CD4-positive, alpha-beta T cell treated with Interleukin-21 for 1 hour (primary cell): ENCODE measurements at places on chromosomes 12 and 14.

DNA sequence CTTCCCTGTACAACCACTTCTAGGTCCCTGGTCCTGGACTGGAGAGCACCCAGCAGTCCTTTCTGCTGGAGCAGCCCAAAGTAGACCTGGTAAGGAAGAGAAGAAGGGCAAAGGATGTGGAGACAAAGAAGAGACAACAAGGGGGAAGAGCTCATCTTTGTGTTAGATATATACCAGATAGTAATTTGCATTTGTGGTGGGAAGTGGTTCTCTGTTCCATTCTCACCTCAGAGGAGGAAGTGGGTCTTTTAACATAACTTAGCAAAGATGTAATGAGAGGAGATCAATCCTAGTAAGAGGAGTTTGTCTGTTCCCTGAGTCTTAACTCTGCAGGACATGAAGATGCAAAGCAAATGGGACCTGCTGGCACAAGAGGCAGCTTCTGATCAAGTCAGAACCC lies 8.0 kb downstream of the CCDC198 start:
- no peak for DNase-seq

GRCh38 chr14:96280104-96280503 lies 24.1 kb downstream of the BDKRB1 start:
- no peak for DNase-seq

GRCh38 chr12:107241411-107241810 lies 148.1 kb upstream of the CRY1 start:
- DNase-seq = no peak

- no peak for DNase-seq
Measured at GRCh38 chr14:62081012-62081612, 318.9 kb downstream of the SNAPC1 start.

DNA sequence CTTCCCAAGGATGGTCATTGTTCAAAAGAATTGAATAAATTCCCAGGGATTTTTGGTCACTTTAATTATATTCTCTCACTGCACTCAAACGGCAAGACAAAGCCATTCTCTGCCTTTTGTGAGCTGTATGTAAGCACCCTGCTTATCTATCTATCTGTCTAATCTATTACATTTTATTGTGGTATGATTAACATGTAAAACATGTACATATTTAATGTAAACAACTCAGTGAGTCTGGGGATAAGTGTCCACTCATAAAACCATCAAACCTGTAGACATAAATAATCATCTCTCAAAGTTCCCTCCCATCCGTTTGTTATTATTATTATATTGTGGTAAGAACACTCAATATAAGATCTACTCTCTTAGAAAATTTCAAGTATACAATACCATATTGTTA lies 167.1 kb downstream of the CAND1 start:
- no peak for DNase-seq

GRCh38 chr12:7319930-7320329 lies 16.1 kb downstream of the ACSM4 start:
- DNase-seq = peak; percentile 5

DNA sequence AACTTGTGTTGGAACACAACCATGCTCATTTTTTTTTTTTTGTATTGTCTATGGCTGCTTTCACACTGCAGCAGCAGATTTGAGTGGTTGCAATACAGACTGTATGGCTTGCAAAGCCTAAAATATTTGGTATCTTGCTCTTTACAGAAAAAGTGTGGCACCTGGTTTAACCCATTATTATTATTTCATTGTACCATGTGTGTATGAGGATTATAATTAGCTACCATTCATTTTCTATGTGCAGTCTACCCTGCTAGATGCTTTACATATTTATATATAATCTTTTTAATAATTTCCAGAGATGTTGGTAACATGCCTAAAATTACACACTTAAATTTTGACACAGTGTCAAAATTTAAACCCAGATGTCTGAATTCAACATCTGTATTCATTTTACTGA lies 37.7 kb downstream of the SPATS2 start:
- no peak for DNase-seq

DNA sequence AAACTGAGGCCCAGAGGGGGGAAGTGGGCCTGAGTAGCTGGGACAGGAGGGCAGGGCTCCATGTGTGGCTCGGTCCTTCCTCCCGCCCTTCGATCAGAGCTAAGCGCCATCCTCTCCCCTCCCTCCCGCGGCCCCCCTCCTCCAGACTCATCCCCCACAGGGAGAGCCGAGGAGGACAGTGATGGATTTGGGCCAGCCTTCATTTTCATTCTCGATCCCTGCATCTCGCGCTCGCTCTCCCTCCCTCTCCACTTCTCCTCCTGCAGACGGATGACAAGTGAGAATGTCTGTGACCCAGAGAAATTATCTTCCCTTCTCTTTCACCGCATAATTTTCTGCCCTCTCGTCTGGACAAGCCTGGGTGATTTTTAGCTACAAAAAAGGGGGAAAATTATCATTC lies 183.3 kb downstream of the RBM19 start:
- no peak for DNase-seq

GRCh38 chr14:72894323-72894622 lies 372 bp upstream of the DPF3 start:
- no peak for DNase-seq

- DNase-seq = peak; percentile 85
Measured at GRCh38 chr14:100065942-100066574, 836 bp downstream of the EVL start.

DNA sequence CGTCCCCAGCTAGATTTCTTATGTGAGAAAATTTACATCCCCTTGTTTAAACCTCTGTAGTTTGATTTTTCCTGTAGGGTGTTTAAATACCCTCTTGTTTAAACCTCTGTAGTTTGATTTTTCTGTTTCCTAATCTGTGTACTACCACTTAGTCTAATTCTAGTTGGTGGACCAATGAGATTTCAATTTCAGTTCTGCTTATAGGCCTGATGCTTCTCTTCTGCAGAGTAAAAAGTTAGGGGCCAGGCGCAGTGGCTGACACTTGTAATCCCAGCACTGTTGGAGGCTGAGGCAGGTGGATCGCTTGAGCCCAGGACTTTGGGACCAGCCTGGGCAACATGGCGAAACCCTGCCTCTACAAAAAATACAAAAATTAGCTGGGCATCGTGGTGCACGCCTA lies 11.5 kb downstream of the UBC start:
- DNase-seq = no peak

GRCh38 chr14:100103250-100104005 lies 38.2 kb downstream of the EVL start:
- DNase-seq = no peak

GRCh38 chr12:48022676-48023385 lies 18.6 kb upstream of the COL2A1 start:
- no peak for DNase-seq

DNA sequence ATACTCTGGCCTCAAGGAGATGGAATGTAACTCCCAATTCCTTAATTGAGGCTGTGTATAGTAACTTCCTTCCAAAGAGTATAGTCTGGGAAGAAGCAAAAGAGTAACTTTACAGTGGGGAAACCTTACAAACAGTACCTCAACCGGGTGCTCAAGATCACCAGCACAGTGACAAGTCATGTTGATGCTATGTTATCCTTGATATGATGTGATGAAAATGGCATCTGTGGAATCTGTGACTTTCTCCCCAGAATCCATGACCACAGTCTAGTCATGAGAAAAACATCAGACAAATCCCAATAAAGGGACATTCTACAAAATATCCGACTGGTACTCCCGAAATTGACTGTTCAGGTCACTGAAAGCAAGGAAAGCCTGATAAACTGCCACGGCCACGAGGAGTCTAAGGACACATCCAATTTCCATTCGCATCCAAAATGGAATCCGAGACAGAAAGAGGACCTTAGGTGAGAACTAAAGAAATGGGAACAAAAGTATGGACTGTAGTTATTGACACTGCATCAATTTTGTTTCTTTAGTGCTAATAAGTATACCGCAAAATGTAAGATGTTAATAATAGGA lies 97.3 kb upstream of the FRMD6 start:
- DNase-seq = no peak

GRCh38 chr14:102392506-102392905 lies 29.8 kb downstream of the TECPR2 start:
- no peak for DNase-seq

DNA sequence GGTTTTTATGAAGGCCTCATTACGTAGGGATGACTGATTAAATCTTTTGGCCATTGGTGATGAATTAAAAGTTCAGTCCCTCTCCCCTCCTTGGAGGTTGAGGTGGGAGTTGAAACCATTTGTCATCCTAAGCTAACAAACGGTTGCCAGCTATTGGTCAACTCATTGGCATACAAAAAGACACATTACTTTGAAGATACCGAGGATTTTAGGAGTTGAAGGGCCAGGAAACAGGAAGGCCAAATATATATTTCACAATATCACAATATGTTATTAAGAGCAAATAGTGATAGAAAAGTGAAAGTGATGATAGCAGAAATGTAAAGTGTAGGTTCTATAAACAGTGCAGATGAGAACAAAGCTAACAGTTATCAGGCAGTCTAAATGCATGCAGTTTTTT lies 24.4 kb downstream of the RCOR1 start:
- DNase-seq = no peak

DNA sequence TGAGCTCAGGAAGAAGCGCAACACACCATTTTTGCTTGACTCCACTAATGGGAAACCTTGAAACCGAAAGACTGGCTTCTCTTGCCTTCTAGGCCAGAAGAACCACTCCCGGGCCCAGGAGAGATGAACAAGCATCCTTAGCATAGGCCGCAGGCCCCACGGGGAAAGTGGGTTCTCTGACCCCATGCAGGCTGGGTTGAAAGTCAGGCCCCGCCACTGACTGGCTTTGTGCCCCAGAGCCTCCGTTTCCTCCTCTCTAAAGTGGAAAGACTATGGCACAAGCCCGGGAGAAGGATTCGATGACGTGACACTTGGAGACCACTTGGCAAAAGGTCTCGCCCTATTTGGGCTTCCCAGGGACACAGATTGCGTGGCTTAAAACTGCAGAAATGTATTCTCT lies 9.9 kb upstream of the FZD10 start:
- DNase-seq = no peak

DNA sequence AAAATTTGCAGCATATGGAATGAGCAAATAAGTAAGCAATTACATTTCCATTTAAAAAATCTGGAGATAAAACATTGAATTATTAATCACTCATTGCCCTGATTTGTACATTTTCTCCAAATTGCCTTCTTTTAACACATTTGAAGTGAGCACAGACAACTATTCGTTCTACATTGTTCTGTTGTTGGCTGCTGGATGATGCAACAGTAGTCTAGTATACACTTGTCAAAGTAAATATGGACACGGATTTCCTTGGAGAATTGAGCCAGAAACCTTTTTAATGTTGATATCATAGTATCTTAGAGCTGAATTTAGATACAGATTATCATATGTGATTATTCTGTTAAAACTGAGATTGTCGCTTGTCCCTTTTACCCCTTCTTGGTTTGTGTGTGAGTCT lies 188.2 kb downstream of the FUT8 start:
- no peak for DNase-seq

DNA sequence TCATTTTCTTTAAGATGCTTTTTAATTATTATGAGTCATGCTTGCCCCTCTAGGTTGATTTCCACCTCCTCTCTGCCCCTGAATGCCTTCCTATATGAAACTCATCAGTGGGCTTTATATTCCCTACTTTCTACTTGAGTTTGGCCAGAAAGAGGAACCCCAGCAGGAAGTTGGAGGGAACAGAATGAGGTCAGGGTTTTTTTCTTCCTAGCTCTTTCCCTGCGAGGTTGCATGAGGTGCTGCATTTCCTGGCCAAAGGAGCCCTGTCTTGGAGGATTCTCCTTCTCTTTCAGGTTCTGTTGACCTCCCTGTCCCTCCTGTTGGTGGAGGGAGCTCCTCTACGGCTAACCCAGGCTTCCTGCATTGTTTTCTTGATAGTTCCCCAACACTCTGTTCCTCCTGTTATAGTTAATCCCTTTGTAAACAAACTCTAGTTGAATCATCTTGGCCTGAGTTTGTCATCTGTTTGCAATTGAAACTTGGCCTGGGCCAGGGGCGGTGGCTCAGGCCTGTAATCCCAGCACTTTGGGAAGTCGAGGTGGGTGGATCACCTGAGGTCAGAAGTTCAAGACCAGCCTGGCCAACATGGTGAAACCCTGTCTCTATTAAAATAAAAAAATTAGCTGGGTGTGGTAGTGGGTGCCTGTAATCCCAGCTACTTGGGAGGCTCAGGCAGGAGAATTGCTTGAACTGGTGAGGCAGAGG lies 15.3 kb upstream of the SPIC start:
- no peak for DNase-seq

GRCh38 chr12:111064154-111064553 lies 143.8 kb upstream of the MYL2 start:
- no peak for DNase-seq

- DNase-seq = no peak
Measured at GRCh38 chr12:113285679-113286610, 49.0 kb downstream of the SLC8B1 start.

GRCh38 chr12:93080994-93081809 lies 152.1 kb upstream of the EEA1 start:
- DNase-seq = no peak

- peak; percentile 45 for DNase-seq
Measured at GRCh38 chr12:10285919-10286318, 21.8 kb upstream of the KLRD1 start.

GRCh38 chr14:98754343-98755020 lies 517.5 kb downstream of the BCL11B start:
- no peak for DNase-seq

GRCh38 chr14:102998393-102998792 lies 59.0 kb downstream of the CDC42BPB start:
- no peak for DNase-seq

DNA sequence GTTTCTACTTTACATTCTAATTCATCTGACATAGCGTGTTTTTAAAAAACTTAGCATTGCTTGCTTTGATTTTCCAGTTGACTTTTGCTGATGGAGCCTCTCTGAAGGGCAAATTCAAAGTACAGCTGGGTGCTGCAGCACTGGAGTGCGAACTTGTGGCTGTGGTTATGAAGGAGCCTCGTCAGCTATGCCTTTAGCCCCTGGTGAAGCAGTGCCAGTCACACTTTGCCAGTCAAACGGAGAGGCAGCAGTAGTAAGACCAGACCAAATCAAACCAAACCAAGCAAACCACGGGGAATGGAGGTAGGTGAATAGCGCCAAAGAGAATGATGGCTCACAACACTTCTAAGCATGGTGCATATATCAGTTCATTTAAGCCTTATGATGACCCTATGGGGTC lies 15.1 kb upstream of the SLC38A2 start:
- DNase-seq = no peak

DNA sequence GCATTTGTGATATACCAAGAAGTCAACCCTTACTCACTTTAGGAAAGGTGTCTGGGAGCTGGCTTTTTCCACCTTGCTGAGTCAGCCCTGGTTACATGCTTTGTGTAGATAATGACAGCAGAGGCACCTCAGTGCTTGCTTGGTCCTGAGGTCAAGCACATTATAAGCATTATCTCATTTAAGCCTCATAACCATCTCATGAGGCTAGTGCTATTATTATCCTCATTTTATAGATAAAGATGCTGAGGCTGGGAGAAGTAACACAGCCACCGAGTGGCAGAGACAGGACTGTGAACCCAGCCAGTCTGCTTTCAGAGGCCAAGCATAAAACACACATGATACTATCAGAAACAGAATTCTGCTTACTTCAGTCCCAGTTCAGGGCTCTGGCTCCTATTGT lies 29.4 kb downstream of the MAX start:
- no peak for DNase-seq
